ENCODE measurements at places on chromosomes 12 and 14.

GRCh38 chr12:46660276-46660675 is 165.5 kb downstream of the SLC38A4 start:
- DNase-seq, result no peak

GRCh38 chr12:100675432-100675831 is 101.9 kb downstream of the GAS2L3 start:
- peak; percentile 36 for DNase-seq

GRCh38 chr12:57771236-57771872 is 551 bp downstream of the METTL1 start:
- DNase-seq, result peak; percentile 88

DNA sequence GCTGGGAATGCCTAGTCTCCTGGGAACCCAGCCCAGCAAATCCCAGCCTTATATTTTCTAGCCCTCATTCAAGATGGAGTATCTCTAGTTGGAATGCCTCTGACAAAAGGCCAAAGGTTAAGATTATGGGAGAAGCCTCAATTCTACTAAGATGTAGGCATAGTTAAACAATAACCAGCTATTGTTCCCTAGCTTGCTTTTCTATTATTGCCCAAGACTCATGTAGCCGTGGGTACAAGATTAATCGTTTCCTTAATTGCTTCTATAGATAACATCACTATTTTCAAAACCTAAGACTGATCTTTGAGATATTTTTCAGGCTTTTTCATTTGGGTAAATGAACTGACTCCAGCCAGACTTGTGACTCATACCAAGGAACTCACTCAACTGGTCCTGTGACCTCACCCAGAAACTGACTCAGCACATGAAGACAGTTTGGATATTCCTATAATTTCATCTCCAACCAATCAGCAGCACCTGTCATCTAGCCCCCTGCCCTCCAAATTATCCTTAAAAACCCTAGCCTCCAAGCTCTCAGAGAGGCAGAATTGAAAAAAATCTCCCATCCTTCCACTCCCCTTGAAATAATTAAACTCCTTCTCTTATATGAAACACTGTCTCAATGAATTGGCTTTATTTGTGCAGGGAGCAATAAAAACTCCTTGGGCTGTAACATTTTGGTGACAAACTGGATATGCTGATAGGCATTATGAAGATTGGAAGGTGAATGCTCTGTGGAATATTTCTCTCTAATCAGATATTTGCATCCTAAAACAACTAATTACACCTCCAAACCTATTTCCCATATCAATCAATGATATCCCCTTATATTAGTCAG is 589.0 kb downstream of the C12orf50 start:
- DNase-seq, result no peak

GRCh38 chr12:108633081-108633533 is 587 bp downstream of the SELPLG start:
- DNase-seq, result peak; percentile 31

DNA sequence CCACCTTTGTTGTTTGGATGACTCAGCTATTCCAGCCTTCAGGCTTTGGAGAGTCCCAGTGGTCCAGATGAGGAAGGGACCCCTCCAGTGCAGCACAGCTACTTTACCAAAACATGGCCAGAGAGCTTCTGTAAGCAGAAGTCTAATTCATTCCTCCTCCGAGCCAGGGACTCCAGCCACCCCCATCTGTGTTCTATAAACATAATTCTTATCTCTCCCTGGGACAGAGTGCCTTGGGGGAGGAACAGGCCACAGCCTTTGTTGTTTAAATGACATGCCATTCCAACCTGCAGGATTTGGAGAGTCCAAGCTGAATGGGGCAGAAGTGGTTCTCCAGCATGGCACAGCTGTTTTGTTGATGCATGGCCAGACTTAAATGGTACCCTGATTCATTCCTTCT is 994.0 kb downstream of the TRHDE start:
- no peak for DNase-seq

DNA sequence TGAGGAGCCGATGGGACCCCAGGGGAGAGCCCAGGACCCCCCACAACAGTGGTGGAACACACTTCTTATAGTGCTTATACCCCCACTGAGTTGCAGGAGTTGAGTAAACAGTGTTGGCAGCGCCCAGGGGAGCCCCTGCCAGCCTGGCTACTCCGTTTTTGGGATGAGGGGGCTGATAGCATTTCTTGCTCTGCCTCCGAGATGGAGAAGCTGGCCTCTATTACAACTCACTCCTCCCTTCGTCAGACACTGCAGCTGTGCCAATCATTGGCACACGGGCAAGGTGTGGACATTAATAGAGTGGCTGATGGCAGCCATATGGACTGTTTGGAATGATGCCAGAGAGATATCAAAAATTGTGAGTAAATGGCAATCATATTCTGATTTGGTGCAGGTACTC is 94.9 kb upstream of the TMPO start:
- DNase-seq, result no peak

DNA sequence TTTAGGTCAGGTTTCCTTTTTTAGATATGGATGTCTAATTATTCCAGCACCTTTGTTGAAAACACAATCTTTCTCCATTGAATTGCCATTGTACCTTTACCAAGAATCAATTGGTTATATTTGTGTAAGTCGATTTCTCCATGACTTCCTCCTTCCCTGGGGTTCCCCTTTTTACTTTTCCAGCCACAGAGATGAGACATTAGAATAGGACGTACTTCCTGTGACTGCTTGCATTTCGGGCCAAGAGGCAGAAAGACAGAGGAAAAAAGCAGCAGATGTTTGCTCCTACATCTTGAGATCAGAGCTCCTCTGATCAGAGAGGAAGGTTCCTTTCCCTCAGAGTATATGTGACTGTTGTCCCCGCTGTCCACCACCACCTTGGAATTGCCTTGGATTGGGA is 453.7 kb upstream of the RGS6 start:
- peak; percentile 75 for DNase-seq

DNA sequence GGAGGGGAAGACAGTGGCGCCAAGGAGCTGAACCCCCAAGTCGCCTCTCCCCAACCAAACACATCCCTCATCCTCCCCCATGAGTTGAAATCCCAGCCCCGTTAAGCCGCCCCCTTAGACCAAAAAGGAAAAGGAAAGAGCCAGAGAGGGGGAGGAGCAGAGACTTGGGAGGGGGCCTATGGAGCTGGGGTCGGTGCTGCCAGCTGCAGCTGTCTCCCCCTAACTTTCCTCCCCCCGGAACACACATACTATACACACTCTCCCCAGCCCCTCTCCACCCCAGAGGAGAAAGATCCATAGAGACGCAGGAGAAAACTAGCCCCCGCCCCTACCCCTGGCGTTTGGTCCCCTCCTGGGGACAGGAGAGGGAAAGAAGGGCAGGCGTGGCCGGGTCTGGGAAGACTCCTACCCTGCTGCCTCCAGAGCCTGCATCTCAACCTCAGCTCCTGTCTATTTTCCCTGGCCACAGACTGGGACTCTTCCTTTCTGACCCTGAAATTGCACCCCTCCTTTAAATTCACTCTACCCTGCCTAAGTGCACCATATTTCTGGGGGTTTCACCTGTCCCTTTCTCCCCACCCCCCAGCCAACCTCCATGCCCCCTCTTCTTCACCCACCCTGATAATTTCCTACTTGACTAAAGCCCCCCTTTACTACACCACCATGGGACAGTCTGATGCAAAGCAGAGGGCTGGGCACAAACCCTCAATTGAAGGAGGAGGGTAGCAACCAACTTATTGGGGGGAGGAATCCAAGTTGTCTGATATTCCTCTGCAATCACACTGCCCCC is 1.7 kb upstream of the HOXC9 start:
- DNase-seq, result no peak

DNA sequence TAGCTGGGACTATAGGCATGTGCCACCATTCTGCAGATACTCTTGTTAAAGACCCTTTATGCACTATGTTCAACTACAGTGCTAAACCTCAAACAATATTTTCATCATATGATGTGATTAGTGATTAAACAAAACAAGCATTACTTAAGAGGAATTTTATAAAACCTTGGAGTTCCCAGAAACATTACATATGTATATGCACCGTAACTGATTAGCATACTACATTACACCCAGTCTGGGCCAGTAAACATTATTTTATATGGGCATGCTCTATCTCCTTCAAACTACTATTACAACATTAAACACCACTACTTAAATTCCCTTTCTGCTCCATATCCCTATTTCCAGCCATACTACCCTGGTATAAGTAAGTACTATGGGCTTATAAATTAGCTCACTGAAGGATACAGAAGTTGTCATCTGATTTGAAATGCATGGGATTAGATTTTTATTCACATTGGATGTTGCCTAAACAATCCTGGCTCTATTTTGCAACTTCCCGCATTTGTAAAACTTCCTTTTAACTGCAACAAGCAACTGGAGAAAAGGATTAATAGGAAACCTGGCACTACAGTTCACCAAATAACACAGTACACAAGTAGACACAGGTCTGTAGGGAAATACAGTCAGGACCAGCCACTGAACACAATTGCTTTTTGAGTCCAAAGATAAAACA is 205.8 kb downstream of the MED13L start:
- DNase-seq, result peak; percentile 77

DNA sequence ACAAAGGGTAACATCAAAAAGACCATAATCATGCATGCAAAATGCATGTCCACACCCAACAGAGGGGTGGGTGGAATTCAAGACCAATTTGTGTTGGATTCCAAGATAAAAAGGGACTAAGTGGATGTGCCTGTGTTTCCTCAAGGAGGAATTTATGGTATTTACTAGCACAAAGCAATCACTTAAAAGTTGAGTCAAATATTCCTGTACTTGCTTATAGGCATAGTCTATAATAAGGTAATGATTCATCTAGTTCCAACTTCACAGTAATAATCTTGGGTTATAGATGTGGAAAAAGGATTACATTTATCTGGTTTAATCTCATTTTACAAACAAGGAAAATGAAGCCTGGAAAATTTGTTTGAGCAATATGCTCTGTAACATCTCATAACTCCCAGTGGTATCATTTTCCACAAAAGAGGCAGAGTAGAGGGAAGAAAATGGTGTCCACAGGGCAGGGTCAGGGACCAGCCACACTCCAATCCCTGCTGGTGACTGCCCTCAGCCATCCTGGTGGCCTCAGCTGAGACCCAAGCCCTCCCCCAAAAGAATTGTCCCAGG is 80.8 kb upstream of the REP15 start:
- no peak for DNase-seq

DNA sequence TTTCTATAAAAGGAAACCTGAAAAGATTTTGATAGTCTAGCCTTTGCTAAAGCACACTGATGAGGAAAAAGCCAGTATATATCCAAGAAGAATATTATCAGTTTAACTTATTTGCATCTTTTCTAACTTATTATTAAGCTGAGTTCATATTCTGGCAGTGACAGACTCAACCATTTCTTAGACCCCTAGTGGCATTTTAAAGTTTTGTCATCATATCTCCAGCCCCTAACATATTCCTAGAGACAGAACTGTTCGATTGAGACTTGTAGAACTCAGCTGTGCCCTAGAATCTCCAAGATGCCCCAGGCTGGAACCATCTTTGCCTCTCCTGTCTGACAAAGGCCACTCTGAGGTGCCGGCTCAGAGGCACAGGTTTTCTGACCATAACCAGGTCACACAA is 365.6 kb downstream of the NELL2 start:
- DNase-seq, result no peak

GRCh38 chr14:54567639-54568561 is 972 bp downstream of the SAMD4A start:
- peak; percentile 32 for DNase-seq

DNA sequence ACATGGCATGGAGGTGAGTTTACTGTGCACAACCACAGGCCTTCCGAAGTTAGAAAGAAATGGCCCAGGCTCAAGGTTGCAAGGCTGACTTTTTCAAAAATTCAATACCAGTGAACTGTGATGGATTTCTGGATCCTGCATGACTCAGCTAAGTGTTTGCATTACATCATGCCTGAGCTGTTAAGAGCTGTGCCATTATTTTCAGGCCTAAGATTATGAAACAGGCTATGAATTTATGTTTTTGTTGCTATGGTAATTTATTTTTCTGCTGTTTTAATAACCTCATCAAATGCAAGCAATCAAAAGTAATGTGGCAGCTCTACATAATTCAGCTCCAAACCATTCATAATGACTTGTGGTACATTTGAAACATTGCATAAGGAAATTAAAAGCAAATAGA is 457.7 kb upstream of the TMEM132C start:
- DNase-seq, result peak; percentile 31

GRCh38 chr12:121740847-121741246 is 28.3 kb downstream of the TMEM120B start:
- DNase-seq, result no peak

DNA sequence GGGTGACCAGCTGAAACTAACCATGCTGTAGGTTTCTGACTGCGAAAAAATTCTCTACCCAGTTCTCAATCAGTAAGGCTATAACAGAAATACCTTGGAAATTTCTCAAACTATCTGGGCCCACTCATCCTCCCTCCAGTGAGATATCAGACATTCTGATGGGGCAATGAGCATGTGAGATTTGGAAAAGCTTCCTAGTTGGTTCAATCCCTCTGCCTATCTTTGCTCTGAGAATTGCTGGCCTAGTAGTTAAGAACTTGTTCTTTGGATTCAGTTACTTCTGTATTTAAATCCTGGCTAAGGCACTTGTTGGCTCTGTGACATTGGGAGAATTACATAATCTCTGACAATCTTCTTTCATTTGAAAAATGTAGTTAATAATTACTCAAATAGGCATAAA is 119.4 kb downstream of the SLC15A5 start:
- DNase-seq, result peak; percentile 16

DNA sequence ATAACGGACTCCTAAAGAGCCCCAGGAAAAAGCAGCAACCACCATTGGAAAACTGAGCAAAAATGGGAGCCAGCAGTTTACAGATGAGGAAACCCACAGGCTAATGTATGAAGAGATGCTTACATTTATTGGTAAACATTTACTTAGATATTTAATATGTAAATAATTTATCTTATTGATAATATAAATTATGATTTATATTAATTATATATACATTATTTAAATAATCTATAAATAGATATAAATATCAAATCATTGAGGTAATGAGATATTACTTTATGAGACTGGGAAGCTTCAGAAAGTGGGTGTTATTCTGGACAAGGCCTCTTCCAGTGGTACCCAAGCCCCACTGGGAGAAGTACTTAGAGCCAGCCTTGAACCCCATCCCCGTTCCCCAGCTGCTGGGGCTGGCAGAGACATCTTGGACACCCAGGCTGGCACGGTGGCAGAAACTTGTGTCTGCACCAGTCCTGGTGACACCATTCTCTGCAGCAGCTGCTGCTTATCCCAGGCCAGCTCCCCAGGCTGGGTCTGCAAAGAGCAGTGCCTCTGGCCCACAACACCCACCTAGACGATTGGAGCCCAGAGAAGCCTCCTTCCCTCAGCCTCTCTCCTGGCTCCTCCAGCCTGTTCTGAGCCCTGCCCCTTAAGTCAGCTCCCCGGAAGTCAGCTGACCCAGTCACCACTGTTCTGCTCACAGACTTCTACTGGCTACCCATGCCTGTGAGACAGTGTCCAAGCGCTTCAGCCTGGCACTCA is 25.9 kb downstream of the ISCA2 start:
- no peak for DNase-seq

Data from inflammatory macrophage (primary cell).